Thoracic aorta endothelial cell (primary cell): ENCODE measurements at places on chromosomes 1 and 21. TPM values are rescaled to one million over a fixed set of nuclear protein-coding genes. Genes with fewer than 3 reads are reported as not detected.

PDC gene
- not detected in 2 replicates for total RNA-seq

CFAP141 gene
- total RNA-seq: not detected in 2 replicates

SLC19A1 gene
- total RNA-seq: 17.6 and 29.9 TPM in 2 replicates

SPATC1L gene
- total RNA-seq: 6.7 and 8.5 TPM in 2 replicates

F13B gene
- 0.40 TPM in 1 of 2 replicates, not detected in the other for total RNA-seq

LZIC gene
- 42.9 and 47.2 TPM in 2 replicates for total RNA-seq

HOOK1 gene
- total RNA-seq: under 0.01 TPM in 1 of 2 replicates, not detected in the other

SLC44A5 gene
- total RNA-seq: 12.5 and 14.6 TPM in 2 replicates

FAM177B gene
- total RNA-seq: not detected in 2 replicates

C1orf226 gene
- 3.4 and 3.7 TPM in 2 replicates for total RNA-seq

WDR64 gene
- not detected in 2 replicates for total RNA-seq

CFHR5 gene
- not detected in 2 replicates for total RNA-seq

INPP5B gene
- 20.3 and 22.3 TPM in 2 replicates for total RNA-seq

LCE1A gene
- not detected in 2 replicates for total RNA-seq

PALMD gene
- total RNA-seq: 76.2 and 127 TPM in 2 replicates

FAM163A gene
- not detected in 2 replicates for total RNA-seq

CYYR1 gene
- total RNA-seq: 12.2 and 15.5 TPM in 2 replicates

LMOD1 gene
- not detected in 2 replicates for total RNA-seq

RYR2 gene
- 0.07 TPM in 1 of 2 replicates, not detected in the other for total RNA-seq

HMGCS2 gene
- not detected in 2 replicates for total RNA-seq

NIPAL3 gene
- total RNA-seq: 13.8 and 34.0 TPM in 2 replicates

HSF2BP gene
- total RNA-seq: 1.1 and 1.3 TPM in 2 replicates

KLHDC9 gene
- 0.79 and 0.80 TPM in 2 replicates for total RNA-seq

LAMB3 gene
- total RNA-seq: 3.3 and 3.7 TPM in 2 replicates

PCP4L1 gene
- total RNA-seq: not detected in 2 replicates

HCRTR1 gene
- total RNA-seq: 0.57 and 0.66 TPM in 2 replicates

STUM gene
- not detected in 2 replicates for total RNA-seq

IQGAP3 gene
- 32.6 and 51.6 TPM in 2 replicates for total RNA-seq

BSND gene
- not detected in 2 replicates for total RNA-seq

CSF3R gene
- total RNA-seq: not detected in 2 replicates

CATSPERE gene
- 0.93 and 1.1 TPM in 2 replicates for total RNA-seq

ECE1 gene
- total RNA-seq: 462 and 530 TPM in 2 replicates

BMP8A gene
- 0.14 TPM in 1 of 2 replicates, not detected in the other for total RNA-seq

RRP15 gene
- 13.2 and 15.0 TPM in 2 replicates for total RNA-seq

PTGS2 gene
- 12.9 and 61.7 TPM in 2 replicates for total RNA-seq

RAB25 gene
- not detected in 2 replicates for total RNA-seq

TRIM45 gene
- total RNA-seq: 0.93 and 1.4 TPM in 2 replicates

GBP3 gene
- 18.1 and 30.6 TPM in 2 replicates for total RNA-seq

KRTAP11-1 gene
- not detected in 2 replicates for total RNA-seq

CLDN17 gene
- not detected in 2 replicates for total RNA-seq

IGFN1 gene
- not detected in 2 replicates for total RNA-seq

ELAVL4 gene
- not detected in 2 replicates for total RNA-seq

PPFIA4 gene
- total RNA-seq: 0.29 and 1.5 TPM in 2 replicates

KIF26B gene
- under 0.01 and 0.14 TPM in 2 replicates for total RNA-seq

PEX11B gene
- 21.5 and 22.8 TPM in 2 replicates for total RNA-seq

UQCRHL gene
- 1.4 and 2.3 TPM in 2 replicates for total RNA-seq

CA14 gene
- not detected in 2 replicates for total RNA-seq

CCDC190 gene
- 2.3 and 5.5 TPM in 2 replicates for total RNA-seq

SMPDL3B gene
- 0.27 and 0.29 TPM in 2 replicates for total RNA-seq

SPRR2F gene
- not detected in 2 replicates for total RNA-seq

ANGPTL7 gene
- total RNA-seq: not detected in 2 replicates

CXADR gene
- 13.8 and 17.7 TPM in 2 replicates for total RNA-seq

CLEC20A gene
- total RNA-seq: not detected in 2 replicates

PIK3R3 gene
- 13.2 and 13.7 TPM in 2 replicates for total RNA-seq
